DMS 273 treated with DMSO at 0.1 percent for 48 hours (cell line): ENCODE measurements at places on chromosomes 13 and 19.

DNA sequence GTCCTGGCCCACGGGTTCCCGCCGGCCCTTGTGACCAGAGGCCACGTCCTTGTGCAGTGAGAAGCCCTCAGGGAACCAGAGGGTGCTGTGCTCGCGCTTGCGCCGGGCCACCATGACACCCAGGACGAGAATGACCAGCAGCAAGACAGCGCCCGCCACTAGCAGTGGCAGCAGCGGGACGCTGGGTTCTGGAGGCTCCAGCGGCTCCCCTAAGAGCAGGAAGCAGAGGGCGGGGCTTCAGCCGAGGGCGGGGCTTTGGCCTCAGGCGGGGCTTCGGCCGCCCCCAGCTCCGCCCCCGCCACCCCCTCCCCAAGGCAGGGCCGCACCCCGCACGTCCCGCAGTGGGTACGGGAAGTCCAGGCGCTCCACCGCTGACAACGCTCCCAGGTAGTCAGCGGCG is 30.4 kb downstream of the NOTCH3 start:
- DNase-seq = no peak

GRCh38 chr13:31859571-31859970 is 120.2 kb downstream of the RXFP2 start:
- no peak for DNase-seq

DNA sequence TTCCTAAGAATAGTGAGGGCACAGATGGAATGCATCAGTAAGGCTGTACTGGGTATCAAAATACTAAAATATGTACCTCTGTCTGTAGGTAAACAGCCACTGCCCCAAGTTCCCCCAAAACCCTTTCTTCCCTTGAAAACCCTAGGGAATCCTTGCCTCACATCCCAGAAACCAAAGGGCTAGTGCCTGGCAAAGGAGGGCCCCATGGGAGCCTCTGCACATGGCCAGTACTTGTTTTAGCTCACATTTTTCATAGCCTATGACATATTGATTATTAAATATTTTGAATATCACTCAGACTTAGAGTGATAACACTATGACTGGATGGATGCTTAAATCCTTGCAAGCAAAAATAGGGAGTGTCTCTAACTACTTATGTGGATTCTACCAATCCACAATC is 237.1 kb downstream of the LHFPL6 start:
- DNase-seq = no peak

GRCh38 chr19:3801412-3802096 is 15.4 kb upstream of the MATK start:
- no peak for DNase-seq

DNA sequence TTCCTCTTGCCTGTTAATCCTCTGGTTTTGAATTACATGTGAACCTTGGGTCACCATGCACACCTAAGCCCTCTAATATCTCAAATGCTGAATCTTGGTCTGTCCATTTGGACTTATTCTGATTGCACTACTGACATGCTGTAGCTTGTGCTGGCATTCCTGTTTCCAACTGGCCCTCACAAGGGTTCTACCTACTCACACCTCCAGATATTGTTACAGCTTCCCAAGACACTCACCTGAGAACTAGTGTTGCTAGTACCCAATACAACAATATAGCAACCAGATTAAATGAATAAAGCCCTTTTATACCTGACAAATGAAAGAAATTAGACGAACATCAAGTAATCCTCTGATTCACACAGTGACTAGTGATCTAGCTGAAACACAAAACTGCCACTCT is 16.6 kb downstream of the TEX30 start:
- DNase-seq = no peak

- DNase-seq = no peak
Measured at GRCh38 chr19:31900991-31901390, 444.4 kb upstream of the ZNF507 start.
